ENCODE measurements at places on chromosomes 12 and 14.

- DNase-seq = no peak
Measured at GRCh38 chr12:22860926-22861325, 236.0 kb downstream of the ETNK1 start.

DNA sequence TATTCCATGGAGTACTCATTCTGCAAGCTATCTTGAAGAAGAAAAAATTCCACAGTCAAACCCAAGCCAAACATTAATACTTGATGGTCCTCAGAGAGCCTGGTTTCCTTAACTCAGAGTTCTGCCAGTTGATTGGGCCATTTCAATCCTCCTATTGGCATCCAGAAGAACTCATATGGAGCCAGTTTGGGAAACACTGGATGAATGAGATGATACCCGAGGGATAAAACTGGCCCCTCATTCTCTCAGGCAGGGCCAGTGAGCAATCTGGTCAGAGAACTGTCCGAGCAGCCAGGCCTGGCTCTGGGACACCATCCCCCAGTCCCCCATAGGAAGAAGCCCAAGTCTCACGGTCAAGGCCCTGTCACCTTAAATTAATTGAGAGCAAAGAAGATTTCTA, 48.8 kb downstream of the NUAK1 start:
- DNase-seq = no peak

DNA sequence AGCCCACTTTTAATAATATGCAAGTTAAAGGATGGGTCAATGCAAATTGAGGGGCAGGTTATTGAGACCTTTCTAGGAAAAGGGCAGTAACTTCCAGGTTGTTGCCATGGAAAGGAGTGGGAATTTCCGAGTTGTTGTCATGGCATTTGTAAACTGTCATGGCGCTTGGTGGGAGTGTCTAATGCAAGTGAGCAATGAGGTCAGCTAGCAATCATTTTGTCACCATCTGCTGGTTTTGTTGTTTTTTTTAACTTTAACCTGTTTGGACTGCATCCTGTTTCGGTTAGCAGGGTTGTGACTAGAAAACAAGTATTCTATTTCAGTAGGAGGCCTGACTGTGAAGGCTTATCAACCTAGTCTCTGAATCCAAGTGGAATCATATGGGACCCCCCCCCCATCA, 85.8 kb upstream of the TSPAN11 start:
- DNase-seq = no peak

- DNase-seq = no peak
Measured at GRCh38 chr14:27384124-27384523, 786.3 kb upstream of the NOVA1 start.

- no peak for DNase-seq
Measured at GRCh38 chr12:45425426-45425825, 209.5 kb downstream of the ANO6 start.

Data from DMS79 (cell line).